ENCODE measurements at places on chromosomes 1 and 21.
A peak's percentile ranks its signal among the peaks of the same experiment; 100 is the strongest.

GRCh38 chr1:204744107-204744779 lies 58.7 kb upstream of the LRRN2 start:
- no peak for DNase-seq

DNA sequence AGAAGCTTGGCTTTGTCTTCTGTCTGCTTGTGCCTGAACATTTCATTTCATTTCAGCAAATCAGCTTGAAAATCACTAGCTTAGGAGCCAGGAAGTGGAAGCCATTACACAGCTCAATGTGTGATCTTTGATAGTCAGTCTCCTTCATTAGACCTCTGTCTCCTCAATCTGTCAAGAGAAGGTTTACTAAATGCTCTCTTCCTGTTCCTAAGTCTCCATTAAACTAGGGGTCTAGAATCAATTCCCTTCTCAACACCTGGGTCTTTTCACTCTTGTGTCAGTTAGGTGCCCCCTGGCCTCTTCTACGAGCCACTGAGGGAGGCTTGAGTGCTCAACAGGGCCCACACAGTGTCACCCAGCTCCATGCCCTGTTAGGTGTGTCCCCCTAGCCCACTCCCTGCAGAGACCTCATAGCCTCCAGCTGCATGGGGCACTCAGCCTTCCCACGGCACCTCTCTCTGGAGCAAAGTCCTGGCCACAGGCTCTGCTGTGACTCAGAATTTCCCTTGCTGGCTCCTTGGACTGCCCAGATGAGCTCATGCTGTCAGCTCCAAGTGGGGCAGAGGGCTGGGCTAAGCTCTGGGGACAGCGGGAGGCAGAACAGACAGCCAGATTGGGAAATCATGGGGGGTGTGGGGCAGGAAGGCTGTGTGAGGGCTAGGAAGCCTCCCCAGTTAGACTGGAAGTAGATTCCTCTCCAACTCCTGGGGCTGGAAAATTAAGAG lies 115.7 kb upstream of the IPO9 start:
- DNase-seq = peak; percentile 92

DNA sequence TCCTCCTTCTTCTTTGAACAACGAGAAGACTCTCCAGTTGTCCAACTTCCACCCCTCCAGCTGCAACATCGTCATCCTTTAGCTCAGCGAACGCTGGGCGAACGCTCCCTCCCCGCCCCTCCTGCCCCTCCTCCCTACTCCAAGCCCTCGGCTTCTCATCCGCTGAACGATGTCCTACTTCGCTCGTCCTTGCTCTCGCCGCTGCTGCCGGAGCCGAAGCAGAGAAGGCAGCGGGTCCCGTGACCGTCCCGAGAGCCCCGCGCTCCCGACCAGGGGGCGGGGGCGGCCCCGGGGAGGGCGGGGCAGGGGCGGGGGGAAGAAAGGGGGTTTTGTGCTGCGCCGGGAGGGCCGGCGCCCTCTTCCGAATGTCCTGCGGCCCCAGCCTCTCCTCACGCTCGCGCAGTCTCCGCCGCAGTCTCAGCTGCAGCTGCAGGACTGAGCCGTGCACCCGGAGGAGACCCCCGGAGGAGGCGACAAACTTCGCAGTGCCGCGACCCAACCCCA lies at the start of gene BCAN:
TSS of gene BCAN (plus strand) at position 357 of the 504 bp plus-strand sequence. CDS start 3,938 bp downstream, outside the sequence.
- DNase-seq = no peak

DNA sequence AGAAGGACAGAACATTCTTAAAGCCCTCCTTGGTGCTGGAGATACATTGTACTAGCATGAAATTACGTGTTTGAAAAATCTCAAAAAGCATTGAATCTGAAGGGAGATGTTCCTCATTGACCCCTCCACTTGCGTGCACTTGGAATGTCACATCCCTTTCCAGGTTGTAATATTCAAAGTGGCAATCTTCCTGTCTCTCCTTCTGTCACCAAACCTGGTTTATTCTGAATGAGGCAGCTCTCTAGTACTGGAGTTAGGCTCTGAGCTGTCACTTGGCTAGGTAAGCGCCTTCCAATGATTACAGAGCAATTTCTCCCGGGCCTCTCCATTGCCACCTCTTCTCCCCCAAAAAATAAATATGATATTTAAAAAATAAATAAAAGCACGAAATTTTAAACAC lies 855 bp downstream of the DSCAM start:
- DNase-seq = no peak

DNA sequence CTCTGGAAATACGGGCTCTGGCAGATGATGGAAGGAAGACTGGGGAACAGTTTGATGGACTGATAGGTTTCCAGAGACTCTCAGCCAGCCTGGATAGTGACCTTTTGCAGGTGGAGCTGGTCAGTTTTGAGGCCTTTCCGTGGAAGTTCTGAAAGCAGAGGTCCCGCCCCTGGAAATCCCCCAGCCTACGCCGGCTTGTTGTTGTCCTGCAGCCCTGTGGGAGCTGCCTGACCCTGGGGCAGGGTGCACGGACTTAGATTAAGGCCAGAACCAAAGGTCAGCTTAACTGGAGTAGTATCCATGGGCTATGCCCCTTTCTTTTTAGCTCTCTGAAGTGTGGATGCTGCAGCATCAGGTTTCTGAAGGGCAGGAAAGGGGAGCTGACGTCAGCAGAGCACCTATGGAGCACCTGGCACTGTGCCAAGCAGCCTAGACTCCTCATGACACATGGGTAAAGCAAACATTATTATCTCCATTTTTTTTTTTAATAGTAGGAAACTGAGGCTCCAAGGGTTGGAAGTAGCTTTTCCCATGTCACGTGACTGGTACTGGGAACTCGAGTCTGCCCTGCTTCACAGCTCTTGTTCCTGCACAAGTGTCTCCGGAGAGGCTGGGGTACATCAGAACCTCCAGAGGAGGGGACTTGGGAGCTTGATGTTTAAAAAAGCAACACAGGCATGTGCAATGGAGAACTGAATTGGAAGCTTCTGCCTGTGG lies 38.5 kb downstream of the IER5 start:
- no peak for DNase-seq

GRCh38 chr1:178096421-178096820 lies 2.5 kb downstream of the RASAL2 start:
- no peak for DNase-seq

- DNase-seq = peak; percentile 99
These were observed 28.4 kb downstream of the JUN start for GRCh38 chr1:58755468-58755872.

DNA sequence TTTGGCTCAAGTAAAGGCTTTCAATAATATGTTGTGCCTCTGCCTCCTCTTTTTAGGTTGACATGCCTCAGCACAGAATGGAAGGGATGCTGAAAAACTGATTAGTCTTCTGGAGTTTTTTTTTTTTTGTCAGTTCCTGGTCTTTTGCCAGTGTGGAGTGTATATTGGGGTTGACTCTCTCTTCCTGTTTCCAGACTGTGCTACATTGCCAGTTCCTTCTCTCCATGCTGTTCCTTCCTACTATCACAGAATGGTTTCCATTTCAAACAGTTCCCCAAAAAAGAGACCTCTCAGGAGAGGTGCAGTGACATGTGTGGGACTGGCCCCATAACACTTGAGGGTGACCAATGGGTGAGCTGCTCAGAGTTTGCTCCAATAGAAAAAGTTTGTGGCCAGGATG lies 101.7 kb upstream of the ETV3 start:
- DNase-seq = no peak

Data from AG04450 (cell line).